Naive B cell (primary cell): ENCODE measurements at places on chromosomes 6 and 20.

GRCh38 chr20:52731093-52731492 is 241.1 kb upstream of the TSHZ2 start:
- no peak for DNase-seq

DNA sequence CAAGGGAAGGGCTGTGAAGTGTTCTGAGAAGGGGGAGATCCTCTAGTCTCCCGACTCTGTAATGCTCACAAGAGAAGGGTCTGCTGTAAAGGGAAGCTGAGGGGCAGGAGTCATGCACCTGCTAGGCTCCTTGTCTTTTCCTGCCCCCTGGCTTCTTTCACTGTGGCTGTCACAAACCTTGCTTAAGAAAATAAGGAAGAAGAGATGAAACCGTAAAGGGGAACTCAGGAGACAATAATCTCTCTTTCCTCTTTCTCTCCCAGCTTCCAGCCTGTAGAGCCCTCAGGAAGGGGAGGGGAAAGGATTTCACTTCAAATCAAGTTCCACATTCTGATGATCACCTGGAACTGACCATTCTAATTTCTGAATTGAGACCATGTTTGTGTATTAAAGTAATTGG is 26.3 kb downstream of the SLC13A3 start:
- no peak for DNase-seq

GRCh38 chr6:141848029-141848890 is 284.5 kb upstream of the GJE1 start:
- DNase-seq = no peak

GRCh38 chr6:11586117-11586516 is 48.6 kb downstream of the TMEM170B start:
- DNase-seq = no peak

DNA sequence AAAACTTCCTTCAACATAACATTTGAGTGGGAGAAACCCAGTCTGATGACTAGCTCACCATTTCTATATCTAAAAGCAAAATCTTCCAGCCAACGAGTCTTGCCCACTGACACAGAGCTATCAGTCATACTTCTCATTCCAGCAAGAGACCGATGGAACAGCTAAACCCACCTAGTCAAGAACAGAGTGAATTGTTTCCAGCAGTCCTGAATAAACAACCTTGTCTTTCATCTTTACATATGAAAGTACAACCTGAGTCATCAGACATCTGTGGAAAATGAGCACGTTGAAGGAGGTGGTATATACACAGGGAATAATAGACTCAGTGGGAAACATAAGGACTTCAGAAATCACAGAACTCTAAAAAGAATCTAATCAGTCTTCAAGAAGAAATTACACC is 23.8 kb downstream of the NRSN1 start:
- no peak for DNase-seq

DNA sequence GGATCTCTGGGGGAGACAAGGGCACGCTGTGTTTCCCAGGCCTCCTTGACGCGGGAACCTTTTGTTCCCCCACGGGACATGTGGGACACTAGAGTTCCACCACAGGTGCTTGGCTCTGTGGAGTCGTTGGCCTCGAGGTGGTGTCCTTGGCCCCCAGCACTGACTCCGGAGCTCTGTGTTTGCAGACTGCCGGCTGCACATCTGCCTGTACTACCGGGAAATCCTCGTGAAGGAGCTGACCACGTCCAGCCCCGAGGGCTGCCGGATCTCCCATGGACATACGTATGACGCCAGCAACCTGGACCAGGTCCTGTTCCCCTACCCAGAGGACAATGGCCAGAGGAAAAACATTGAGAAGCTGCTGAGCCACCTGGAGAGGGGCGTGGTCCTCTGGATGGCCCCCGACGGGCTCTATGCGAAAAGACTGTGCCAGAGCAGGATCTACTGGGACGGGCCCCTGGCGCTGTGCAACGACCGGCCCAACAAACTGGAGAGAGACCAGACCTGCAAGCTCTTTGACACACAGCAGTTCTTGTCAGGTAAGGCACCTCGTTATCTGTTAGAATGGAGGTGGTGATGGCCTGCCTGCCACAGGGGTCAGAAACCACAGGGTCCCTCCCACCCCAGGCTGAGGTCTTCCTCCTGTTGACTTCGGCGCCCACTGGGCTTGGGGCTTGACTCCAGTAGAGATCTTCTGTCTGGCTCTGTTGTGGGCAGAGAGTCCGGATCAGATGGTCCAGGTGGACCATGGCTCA is 9.9 kb downstream of the IRF4 start:
- DNase-seq = no peak
